ENCODE measurements at places on chromosomes 7 and 10. TPM values are rescaled to one million over a fixed set of nuclear protein-coding genes. Genes with fewer than 3 reads are reported as not detected.

Gene BPGM
- 26.9 TPM for total RNA-seq

Gene PPIF
- total RNA-seq, result 17.2 TPM

Gene RPP38
- total RNA-seq, result 14.0 TPM

Gene MMRN2
- total RNA-seq, result 377 TPM

Gene FGFR2
- total RNA-seq, result 0.32 TPM

Gene UNCX
- total RNA-seq, result not detected

Gene UBE2D1
- 17.3 TPM for total RNA-seq

Gene NCF1
- not detected for total RNA-seq

All from epithelial cell of umbilical artery (primary cell).